OCI-LY7 (cell line): ENCODE measurements at places on chromosomes 2 and 18. TPM values are rescaled to one million over a fixed set of nuclear protein-coding genes. Genes with fewer than 3 reads are reported as not detected.
A peak's percentile ranks its signal among the peaks of the same experiment; 100 is the strongest.

Gene STAMBP
- total RNA-seq: 43.7 and 49.0 TPM in 2 replicates

Gene EIF2AK2
- 3.1 and 3.7 TPM in 2 replicates for total RNA-seq

Gene HRH4
- total RNA-seq: not detected in 2 replicates

Gene BAZ2B
- total RNA-seq: 11.8 and 16.2 TPM in 2 replicates

Gene TEX44
- not detected in 2 replicates for total RNA-seq

Gene CCDC85A
- total RNA-seq: not detected in 2 replicates

Gene TBC1D8
- total RNA-seq: 0.49 and 1.7 TPM in 2 replicates

DNA sequence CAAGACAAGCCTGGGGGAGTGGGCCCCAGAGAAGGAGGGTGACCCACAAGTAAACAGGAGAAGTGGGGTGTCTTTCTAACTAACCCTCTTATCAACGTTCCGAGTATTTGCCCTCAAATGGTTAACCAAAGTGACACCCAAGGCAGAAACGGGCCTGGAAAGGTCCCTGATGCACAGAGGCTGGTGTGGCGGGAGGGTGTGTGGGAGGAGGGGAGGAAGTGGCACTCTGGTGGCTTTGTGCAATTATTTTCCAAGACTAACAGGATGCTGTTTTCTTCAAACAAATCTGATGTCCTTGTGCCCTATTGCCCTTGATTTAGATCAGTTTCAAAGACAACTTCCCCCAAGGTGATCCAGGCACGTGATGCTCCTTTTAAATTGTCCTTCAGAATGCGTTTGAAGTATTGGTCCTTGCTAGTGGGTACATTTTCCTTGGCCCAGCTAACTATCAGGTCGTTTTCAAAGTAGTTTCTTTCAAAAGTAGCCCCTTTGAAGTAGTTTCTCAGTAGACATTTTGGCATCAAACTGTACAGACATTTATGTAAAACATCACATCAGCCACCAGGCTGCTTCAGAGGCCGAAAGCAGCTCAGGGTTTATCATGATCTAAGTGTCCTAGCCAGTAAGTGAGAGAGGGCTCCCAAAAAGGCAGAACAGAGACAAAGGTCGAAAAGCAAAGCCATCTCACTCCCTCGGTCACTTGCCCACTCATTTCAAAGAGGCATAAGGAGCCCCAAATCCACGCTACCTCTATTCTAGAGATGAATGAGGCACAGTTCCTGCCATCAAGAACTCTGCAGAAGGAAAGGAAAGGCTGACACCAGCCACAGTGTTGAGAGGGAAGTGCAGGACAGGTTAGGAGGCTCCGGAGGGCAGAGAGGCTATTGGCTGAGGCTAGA, 371.1 kb upstream of the ID2 start:
- DNase-seq: peak; percentile 58

DNA sequence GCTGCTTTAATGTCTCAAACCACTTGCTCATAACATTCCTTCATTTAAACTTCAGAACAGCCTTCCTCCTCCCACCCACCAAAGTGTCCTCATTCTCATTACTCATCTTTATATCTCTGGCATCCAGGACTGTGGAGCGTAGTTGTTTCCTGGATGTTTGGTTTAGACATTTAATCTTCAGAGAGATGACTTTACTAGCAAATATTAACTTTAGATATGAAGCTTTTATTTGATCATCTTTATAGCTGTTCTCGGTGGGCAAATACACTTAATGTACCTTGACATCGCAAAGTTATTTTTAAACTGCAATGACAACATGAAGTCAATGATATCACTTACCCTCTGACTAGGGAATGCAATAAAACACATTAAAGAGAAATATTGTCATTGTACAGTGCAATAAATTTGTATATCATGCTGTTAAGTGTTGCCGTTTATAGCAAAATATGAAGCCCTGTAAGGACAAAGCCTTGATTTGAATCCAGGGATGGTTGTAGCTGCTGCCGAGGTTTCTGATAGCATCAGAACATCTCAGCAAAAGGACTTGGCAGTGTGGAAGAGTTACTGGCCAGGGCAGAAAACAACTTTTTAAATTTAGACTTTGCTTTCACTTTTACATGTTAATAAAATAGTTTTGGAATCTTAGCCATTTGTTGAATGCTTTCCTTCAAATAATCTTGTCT, 4.6 kb upstream of the LAMA3 start:
- DNase-seq: no peak

DNA sequence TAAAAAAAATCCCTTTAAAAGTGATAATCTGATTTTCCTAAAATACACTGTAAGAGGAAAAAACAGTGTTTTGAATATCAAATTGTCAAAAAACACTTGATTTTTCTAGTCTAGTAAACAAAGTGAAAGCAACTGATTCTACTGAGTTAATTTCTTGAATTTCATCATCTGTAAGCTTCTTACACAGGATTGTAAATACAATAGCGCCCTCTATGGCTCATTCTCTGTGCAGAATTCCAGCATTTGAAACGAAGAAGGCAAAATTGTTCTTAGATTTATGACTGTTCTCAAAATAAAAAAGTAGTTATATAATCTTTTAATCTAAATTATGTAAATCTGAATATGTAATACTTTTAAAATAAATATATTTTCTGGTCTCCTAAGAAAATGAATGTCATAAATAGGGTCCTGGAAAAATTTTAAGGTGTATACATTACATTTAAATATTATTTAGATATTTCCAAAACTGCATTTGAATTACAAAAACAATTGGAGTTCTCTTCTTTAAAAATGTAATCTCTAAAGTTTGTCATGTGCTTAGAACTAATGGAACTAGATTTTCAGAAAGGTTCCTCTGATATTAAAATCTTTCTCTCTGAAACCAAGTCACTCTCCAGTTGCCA, 176.9 kb upstream of the MC4R start:
- peak; percentile 70 for DNase-seq

DNA sequence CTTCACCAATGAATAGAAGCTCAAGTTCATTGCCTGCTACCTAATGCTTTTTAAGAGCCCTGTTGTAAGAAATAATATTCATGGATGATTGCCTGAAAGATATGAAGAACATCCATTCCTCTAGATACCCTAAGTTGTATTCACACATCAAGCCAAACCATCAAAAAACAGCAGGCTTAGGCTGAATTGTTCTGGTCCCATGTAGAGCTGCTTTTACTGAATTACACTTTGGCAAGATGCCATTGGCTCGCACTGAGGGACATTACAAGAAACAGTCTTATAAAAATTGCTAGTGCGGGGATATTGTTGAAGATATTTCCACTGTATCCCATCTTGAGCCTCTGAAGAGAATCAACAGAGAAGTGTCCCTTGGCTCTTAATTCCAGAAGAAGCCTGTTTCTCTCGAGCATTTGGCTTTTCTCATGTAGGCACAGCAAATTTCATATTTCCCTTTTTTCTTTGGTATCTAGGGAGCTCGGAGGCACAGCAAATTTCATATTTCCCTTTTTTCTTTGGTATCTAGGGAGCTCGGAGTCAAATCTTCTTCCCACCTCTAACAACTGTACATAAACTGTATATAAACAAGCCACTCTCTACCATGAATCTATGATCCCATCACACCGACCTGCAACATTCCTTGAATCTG, 107.5 kb downstream of the COLEC12 start:
- no peak for DNase-seq

- DNase-seq: no peak
These were observed 61.3 kb downstream of the ASXL2 start for GRCh38 chr2:25817006-25817405.

DNA sequence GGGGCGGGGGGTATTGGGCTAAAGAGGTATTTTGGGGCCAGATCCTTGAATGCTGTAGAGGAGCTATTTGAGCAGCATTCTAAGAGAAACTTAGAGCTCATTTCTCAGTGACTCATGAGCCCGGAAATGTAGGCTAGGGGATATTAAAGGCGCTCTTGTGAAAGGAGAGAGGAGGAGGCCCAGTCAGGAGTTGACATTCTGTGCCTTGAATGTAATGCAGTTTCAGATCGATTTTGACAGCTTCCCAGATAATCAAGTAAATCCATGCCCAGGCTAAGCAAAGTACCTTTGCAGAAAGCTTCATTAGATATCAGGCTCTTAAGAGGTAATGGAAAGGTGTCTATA, 1.5 kb downstream of the CAB39 start:
- peak; percentile 59 for DNase-seq

GRCh38 chr2:127695491-127696472, 5.5 kb upstream of the SFT2D3 start:
- DNase-seq: no peak

GRCh38 chr2:227772197-227772661, 26.5 kb downstream of the SCYGR8 start:
- no peak for DNase-seq

DNA sequence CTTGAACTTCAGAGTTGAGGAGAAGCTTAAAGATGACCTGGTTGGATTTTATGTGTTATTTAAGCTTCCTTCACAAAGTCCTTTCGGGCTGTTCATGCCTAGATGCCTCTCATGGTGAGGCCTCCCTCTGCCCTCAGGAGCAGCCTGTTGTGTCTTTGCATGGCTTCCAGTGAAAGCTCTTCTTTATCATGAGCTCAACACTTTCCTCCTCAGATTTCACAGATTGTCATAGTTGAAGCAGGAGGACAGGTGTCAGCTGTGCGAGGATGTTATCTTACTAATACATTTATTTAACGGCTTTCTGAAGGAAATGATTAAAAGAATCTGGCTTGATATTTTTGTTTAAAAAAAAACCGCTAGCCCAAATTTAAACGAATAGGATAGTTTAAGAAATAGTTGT, 48.8 kb upstream of the ITSN2 start:
- DNase-seq: no peak

- no peak for DNase-seq
These were observed 63.4 kb upstream of the PEX13 start for GRCh38 chr2:60954139-60954538.

- no peak for DNase-seq
These were observed 267.8 kb downstream of the DPP10 start for GRCh38 chr2:114709936-114710850.
